ENCODE measurements at places on chromosomes 1 and 21.

DNA sequence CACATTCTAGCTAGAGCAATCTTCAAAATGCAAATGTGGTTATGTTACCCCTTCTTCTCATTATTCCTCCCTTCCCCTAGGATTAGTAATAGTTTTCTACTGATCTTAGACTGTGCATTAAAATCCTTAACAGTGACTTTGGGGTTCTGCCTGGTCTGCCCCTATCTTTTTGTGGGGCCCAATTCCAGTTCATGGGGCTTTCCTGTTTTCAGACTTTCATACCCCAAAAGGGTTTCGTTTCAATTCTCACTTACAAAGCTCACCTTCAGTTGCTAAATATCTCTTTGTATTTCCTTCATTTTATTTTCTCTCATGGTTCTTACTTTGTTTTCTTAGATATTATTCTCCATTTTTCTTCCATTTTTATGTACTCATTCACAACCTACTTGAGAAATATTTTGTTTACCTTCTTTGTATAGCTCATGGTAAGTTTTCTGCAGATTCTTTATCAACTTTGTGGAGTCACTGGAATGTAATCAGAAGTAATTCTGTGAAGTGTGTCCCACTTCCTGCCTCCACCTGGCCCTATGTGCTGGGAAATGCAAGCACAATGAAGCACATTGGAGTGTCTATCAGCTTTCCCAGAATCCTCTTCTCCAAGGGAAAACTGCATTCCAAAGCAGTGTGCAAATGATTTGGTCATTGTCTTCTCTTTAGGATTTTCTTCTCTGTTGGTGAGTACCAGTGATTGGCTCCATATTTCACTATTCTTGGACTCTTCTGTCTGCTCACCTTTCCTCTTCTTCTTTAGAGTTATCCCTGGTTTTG, 350.2 kb downstream of the ZNF326 start:
- DNase-seq: no peak

- DNase-seq: no peak
Observed at GRCh38 chr1:157001304-157001703, 44.2 kb downstream of the ARHGEF11 start.

- DNase-seq: peak; percentile 74
Observed at GRCh38 chr1:44721485-44722361, 9.2 kb downstream of the RNU5D-1 start.

- no peak for DNase-seq
Observed at GRCh38 chr21:45580576-45581321, 38.5 kb upstream of the SLC19A1 start.

- DNase-seq: no peak
Observed at GRCh38 chr1:64923294-64923718, 43.0 kb downstream of the JAK1 start.

- DNase-seq: no peak
Observed at GRCh38 chr1:243708210-243708609, 141.8 kb downstream of the AKT3 start.

DNA sequence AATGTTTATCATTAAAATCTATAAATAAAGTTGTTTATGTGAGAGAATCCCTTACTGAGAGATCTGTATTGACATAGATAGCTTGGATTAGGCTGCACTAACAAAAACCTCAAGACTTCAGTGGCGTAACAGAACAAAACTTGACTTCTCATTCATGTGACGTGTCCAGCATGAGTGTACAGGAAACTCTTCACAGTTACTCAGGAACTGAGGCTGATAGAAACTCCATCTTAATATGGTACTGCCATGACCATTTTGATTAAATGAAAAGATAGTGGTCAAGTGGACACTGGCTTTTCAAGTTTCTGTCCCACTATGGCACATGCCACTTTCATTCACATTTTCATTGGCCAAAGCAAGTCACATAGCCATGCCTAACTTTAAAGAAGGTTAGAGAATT, 3.7 kb downstream of the ST3GAL3 start:
- no peak for DNase-seq

GRCh38 chr21:33767236-33767635, 124.9 kb downstream of the ITSN1 start:
- no peak for DNase-seq

DNA sequence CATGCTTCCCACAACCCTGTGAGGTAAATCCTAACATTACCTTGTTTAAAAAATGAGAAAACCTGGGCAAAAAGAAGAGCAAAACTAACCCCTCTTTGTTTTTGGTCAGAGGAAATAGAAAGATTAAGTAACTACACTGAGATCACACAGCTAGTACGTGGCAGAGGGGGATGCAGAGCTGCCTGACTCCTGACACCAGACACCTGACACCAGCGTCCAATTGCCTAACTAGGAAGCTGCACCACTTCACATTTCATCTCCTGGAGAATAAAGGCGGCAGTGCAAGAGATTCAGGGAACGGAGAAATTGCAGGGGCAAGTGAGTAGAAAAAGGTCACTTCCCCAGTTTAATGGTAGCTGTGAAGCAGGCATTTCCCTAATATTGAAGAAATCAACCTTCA, 229.3 kb upstream of the PTBP2 start:
- no peak for DNase-seq

- no peak for DNase-seq
Observed at GRCh38 chr1:53868565-53868964, 21.0 kb downstream of the YIPF1 start.

- no peak for DNase-seq
Observed at GRCh38 chr21:45177039-45177438, 102.7 kb downstream of the ADARB1 start.

DNA sequence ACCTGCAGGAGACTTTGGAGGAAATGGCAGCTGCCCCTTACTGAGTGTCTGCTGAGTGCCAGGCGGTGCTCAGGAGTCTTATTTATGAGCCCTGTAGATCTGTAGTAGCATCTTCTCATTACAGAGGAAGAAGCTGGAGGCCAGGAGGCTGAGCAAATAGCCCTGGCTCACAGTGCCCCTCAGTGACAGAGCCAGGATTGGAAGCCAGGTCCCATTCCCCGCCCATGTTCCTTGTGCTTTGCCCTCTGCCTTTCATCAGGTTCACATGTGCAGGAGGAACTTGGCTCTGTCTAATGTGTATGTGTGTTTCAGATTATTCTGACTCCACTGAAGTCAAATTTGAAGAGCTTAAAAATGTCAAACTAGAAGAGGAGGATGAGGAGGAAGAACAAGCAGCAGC, 21.2 kb downstream of the KDM4A start:
- DNase-seq: no peak

DNA sequence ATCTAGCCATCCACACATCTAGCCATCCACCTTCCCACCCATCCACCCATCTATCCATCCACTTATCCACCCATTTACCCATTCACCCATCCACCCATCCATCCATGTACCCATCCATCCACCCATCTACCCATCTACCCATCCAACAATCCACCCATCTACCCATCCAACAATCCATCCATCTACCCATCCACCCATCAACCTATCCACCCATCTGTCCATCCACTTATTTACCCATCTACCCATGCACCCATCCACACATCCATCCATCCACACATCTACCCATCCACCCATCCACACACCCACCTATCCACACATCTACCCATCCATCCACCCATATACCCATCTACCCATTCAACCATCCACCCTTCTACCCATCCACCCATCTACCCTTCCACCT, 238.4 kb downstream of the DYRK1A start:
- no peak for DNase-seq

Measured in activated CD4-positive, alpha-beta T cell treated with anti-CD3 and anti-CD28 coated beads for 24 hours (primary cell).